ENCODE measurements at places on chromosomes 2 and 18.

GRCh38 chr2:61463769-61464475, 7.0 kb downstream of the USP34 start:
- DNase-seq, result no peak

DNA sequence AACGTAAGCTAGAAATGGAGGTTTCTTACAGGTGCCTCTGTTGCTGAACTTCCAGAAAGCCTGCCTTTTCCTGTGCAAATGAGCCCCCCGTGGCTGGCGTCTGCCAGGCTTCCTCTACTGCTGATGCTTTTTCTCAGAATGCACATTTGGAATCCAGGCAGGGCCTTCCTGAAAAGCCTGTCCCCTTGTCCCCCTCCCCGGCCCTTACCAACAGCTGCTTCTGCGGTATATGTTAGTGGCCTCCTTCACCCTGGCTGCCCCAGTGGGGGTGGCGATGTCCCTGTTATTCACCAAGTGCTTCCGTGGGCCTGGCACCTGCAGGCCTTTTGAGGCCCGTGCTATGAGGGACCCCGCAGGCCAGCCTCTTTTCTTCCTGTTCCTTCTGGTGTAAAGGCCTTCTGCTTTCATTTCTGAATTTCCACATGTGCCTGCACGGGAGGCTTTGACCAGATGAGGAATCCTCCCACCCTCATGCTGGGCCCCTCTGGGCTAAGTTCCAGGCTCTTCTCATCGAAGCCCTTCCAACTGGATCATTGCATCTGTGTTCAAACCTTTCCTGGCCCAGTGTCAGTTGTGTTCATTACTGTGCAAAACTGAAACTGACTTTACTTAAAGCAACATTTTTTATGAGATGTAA, 10.4 kb downstream of the CNDP2 start:
- no peak for DNase-seq

DNA sequence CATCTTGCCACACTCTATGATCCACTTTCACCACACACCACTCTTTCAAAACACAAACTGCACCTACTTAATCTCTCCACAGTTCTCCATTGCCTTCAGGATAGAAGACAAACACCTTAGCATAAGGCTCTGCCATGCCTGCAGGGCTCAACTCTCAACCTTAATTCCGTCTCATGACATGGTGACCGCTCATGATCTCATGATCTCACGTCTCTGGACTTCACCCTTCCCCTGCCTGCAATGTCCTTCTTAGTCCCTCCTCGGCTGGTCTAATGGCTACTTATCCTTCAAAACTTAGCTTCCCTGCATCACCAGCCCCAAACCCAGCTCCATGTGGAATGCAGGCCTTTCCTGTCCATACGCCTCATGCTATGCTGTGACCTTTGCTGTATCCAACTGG, 85.3 kb downstream of the ACVR1 start:
- DNase-seq, result no peak

DNA sequence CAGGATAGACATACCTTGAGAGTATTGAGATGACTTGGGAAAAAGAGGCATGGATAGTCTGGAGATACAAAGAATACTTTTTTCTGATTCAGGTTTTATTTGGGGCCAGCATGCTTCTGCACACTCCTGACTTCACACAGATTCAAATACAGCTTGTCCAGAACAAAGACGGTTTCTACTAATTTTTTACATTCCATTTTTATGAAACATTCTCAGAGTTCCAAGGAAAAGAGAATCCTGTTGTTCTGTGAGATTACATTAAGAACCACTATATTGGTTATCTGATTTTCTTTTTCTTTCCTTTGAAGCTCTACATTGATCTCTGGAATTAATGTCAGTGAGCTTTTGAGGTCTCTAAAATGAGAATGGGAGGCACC, 41.0 kb downstream of the PTPRM start:
- DNase-seq, result no peak

DNA sequence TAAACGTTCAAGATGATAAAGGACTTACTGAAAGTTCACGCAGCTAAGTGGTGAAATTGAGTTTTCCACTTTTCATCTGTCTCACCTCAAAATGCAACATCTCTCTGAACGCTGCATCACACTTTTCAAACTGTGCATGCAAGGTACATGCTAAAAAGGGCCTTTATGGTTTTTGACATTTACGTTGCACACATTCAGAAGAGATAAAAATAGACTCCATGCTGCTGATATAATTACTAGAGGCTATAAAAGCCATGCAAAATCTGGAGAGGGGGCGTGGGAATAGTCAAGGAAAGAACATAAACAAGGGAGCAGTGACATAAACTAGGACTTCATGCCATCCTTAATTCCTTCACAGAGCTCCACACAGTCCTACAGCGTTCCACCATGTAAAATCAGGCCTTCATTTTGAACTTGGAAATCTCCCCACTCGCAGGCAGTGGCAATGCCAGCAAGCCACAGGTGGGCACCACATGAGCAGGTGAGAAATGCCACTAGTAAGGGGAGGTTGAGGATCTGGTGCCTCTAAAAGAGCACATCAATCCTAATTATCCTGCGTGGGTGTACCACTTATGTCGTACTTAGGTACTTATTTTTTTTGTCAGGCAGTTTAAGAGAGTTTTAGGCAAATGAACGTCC, 71.4 kb downstream of the ZEB2 start:
- DNase-seq, result no peak

- DNase-seq, result no peak
Measured at GRCh38 chr18:51048190-51048589, 18.2 kb downstream of the SMAD4 start.

DNA sequence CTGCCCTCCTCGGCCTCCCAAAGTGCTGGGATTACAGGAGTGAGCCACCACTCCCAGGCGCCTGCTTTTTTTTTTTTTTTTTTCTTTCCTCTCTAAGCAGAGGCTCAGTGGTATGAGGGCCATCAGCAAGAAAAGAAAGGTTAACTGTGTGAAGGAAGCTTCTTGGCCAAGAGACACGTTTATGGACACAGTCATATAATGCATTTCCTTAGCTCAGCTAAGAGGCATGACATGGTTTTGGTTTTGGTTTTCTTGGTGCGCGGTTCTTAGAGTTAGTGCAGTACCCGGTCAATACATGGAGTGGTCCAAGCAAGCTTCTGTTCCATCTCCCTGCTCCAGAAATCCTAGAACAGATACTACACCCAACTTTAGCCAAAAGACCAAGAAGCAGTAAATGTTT, 42.6 kb downstream of the RALBP1 start:
- DNase-seq, result no peak

GRCh38 chr2:159175182-159175581, 111.3 kb downstream of the WDSUB1 start:
- no peak for DNase-seq

GRCh38 chr2:157076526-157077161, 180.9 kb upstream of the GALNT5 start:
- DNase-seq, result no peak

DNA sequence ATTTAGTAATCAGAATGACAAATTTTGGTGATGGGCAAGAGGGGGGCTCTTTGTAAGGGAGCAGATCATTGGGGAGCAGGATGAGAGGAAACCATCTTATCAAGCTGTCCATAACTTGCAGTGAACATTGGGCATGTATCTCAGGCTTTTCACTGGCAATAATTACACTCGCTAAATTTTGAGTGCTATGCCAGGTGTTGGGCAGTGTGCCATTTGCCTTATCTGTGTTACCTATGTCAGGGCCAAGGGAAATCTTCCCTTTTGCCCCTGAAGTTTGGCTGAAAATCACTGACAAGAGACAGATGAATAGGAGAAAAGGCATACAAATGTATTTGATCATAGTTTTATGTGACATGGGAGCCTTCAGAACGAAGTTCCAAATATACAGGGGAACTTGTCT, 39.0 kb downstream of the NOSTRIN start:
- DNase-seq, result no peak

- no peak for DNase-seq
Measured at GRCh38 chr2:151315381-151315903, 26.0 kb upstream of the NMI start.

- DNase-seq, result no peak
Measured at GRCh38 chr18:23258566-23259469, 123.5 kb downstream of the CABLES1 start.

- DNase-seq, result no peak
Measured at GRCh38 chr2:195808189-195808588, 151.2 kb downstream of the SLC39A10 start.

- DNase-seq, result peak; percentile 14
Measured at GRCh38 chr18:32552421-32553030, 81.8 kb upstream of the GAREM1 start.

- DNase-seq, result no peak
Measured at GRCh38 chr2:103734911-103735310, 973.1 kb downstream of the TMEM182 start.

GRCh38 chr2:224165901-224166319, 126.8 kb upstream of the SERPINE2 start:
- DNase-seq, result no peak

- DNase-seq, result no peak
Measured at GRCh38 chr2:18614041-18614440, 24.7 kb upstream of the NT5C1B start.

- no peak for DNase-seq
Measured at GRCh38 chr18:48992791-48993555, 42.2 kb upstream of the SMAD7 start.

GRCh38 chr2:107128381-107128780, 242.4 kb upstream of the ST6GAL2 start:
- no peak for DNase-seq

DNA sequence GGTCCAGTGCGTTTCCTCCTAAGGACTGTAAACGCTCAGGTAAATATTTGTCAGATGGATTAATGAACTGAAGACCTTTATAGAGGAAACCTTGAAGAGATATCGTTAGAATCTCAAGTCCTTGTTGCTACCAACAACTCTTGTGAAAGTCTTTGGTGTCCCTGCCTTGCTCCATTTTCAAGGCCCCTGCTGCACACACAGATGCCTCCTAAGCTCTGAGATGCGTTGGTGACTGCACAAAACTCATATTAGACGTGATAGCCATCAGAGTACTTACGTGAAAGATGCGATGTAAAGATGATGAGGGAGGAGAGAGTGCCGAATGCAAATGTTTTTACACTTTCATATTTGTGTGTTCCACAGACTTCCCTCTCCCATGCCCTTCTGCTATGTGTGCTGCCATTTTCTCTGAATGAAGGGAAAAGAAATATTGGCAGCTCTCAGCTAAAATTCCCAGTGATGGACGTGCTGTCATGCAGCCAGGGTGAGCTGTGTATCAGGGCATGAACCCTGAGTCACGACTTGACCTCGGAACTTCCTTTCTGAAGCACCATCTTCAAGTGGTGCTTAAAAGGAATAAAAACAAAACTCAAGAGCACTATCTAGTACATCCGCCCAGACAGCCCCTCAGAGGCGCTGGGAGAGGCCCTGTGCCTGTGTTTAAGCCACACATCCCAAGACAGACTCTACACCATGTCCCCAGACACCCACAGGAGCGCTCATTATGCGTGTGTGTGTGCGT, 117.4 kb downstream of the FAM210A start:
- peak; percentile 66 for DNase-seq

- no peak for DNase-seq
Measured at GRCh38 chr2:113251118-113251517, 27.6 kb downstream of the PAX8 start.

DNA sequence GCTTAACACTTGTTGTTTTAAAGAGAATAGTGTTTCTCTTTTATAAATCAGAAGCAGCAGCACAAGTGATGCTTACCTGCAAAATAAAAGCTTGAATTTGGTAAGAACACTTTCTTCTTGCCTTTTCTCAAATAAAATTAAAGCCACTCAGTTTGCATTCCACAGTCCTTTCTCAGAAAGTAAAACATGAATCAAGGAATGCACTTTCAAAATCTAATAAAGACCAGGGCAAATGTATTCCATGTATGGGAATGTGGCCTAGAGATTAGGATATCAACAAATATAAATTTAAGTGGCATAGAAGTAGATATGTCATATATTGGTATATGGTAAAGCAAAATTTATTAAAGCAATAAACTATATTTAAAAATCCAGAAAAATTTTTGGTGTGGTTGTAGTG, 352.8 kb downstream of the THSD7B start:
- no peak for DNase-seq
